NK-92 treated with Interleukin-12 subunit alpha and Interleukin-12 subunit beta, amount 100 ng/mL, for 24 hours (cell line): ENCODE measurements at places on chromosomes 3 and 15.
A peak's percentile ranks its signal among the peaks of the same experiment; 100 is the strongest.

GRCh38 chr3:127483902-127484591 is 106.5 kb downstream of the TPRA1 start:
- DNase-seq: peak; percentile 12

GRCh38 chr3:151281671-151282324 is 3.5 kb upstream of the P2RY14 start:
- DNase-seq: no peak

GRCh38 chr3:1068985-1069384 is 23.8 kb upstream of the CNTN6 start:
- DNase-seq: no peak

- DNase-seq: no peak
Measured at GRCh38 chr3:39435006-39435748, 28.7 kb downstream of the RPSA start.

DNA sequence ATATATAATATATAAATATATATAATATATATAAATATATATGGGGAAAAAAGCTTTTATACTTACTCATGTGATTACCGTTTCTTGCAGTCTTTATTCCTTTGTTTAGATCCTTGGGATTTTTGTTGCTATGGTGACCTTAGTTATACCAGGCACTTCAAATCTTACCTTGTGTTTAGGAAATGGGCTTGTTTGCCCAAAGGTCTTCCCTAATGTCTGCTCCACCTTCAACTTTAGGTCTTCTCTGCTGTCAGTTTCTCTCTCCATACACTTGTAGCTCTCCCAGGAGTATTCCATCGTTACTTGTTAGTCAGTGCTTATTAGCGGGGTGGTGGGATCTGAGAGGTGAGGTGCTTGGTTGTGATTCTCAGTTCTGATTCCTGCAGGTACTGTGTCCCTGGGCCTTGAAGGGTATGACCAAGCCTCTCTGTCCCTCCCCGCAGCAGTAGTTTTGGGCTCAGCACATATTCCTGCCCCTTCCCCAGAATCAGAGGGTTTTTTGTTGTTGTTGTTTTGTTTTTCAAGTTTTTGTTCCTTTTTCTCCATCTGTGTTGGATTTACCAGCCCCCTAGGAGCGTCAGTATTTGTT is 9.6 kb upstream of the LAMP3 start:
- DNase-seq: no peak

- no peak for DNase-seq
Measured at GRCh38 chr15:40337597-40337996, 3.1 kb downstream of the CCDC9B start.

DNA sequence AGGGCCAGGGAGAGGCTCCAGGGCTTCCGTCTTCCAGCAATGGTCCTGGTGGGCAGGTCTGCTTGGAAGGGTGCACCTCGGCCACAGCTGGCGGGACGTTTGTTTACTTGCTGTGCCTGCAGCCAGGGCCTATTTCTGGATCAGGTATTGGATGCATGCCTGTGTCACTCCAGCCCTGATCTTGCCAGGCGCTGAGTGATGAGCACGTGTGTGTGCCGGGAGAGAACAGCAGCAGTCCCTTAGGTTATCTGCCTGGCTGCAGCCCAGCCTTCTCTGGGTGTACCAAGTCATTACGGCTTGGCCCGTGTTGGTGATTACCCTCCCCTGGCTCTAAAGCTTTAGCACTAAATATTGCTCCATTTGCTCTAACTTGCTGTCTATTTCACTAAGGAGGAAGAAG is 14.9 kb downstream of the CCDC32 start:
- DNase-seq: no peak

DNA sequence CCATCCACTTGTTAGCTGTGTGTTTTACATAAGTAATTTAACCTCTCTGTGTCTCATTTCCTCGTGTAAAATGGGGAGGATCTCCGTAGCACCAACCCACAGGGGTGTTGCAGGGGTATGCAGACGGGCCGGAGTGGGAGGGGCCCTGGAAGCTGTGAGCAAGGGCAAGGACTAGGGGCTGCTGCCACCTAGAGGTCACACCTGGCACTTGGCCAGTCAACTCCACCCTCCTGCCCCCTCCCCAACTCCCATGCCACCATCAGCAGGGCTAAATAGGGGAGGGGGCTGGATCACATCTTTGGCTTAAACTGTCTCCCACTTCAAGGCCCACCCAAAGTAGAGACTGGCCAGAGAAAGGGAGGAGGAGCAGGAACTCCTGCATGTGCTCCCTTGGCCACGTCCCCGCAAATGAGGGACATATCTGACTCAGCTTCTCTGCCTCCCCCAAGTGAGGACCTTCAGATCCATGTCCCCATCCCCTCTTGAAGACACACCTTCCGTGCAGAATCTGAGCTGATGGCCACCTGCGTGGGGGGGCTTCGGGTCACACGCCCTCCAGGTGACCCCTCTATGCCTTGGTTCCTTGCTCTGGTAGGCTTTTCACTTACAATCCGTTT is 2.6 kb downstream of the CCDC9B start:
- peak; percentile 66 for DNase-seq

DNA sequence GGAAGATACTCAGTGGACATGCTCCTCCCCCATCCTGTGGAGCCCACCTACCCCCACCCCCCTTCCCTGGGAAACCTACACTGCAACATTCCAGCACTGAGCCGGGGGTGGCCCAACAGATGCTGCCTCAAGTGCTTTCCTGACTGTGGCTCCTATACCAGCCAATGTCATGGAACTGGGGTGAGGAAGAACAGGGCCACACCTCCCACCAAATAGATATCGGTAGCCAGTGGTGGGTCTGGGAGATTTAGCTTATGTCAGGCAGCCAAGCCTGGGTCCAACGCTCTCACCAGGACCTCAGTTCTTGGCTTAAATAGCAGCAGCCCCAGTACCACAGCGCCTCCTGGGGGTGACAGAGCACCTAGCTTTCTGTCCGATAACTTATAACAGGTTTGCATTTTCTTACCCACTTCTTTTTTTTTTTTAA is 30.3 kb downstream of the CDC25A start:
- DNase-seq: no peak

- DNase-seq: peak; percentile 76
Measured at GRCh38 chr15:100338971-100339444, 2.8 kb downstream of the ADAMTS17 start.

DNA sequence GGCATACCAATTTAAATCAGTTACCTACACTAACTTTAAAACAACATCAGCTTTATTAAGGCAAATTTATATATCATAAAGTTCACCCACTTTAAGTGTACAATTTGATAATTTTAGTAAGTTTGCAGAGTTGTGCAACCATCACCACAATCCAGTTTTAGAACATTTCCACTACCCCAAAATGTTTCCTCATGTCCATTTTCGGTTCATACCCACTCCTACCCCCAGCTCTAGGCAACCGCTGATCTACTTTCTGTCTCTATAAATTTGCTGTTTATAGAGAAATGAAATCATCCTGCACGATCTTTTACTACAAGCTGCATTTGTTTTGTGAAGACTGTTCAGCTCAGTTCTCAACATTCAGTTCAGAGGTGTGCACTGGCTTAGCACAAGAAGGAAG is 31.5 kb upstream of the FAM81A start:
- no peak for DNase-seq

- peak; percentile 67 for DNase-seq
Measured at GRCh38 chr3:40971191-40972168, 227.8 kb upstream of the CTNNB1 start.

DNA sequence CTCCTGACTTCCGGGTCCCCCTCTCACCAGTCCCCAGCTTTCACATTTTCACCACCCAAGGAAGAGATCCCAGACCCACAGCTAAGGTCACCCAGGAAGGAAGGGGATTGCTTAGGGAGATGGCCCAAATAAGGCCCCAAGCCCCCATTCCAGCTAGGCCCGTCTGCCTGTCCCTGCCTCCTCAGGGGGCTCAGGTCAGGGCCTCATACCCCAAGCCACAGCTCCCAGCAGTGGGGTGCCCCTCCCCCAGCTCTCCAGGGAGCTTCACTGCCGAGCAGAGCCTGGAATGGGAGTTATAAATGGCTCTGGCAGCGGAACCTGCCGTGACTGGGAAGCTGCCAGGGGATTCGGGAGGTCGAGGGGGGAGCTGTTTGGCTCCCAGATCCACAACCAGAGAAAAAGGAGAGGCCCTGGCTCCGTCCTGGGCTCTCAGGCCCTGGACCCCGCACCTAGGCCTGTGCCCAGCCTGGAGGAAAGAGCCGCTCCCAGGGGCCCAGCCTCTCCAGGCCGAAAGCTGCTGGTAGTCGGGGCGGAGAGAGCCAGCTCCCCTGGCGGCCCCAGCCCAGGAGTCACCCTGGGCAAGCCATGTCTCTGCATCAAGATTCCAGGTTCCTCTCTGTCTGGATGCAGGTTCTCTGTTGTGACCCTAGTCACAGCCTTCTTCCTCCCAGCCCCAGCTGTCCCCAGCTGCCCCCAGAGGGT is 550 bp downstream of the CCDC9B start:
- no peak for DNase-seq

GRCh38 chr3:107218864-107219269 is 158.4 kb upstream of the CCDC54 start:
- DNase-seq: no peak

- DNase-seq: no peak
Measured at GRCh38 chr15:52787123-52787503, 3.0 kb downstream of the ONECUT1 start.

DNA sequence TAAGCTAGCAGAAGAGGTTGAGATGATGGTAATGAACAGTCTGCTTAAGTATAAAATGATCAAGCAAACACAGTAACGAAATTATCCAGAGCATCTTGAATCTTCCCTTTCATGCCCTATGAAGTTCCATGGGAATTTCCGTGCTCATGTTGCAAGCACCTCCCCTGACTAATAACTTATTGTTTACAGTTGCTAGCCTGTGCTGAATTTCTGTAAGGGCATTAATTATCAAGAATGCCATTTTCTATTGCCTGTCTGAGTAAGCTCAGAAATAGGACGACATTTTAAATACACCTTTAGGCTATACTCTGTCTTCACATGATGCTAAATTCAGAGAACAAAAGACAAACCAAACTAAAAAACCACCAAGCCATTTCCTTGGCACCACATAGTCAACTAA is 257.5 kb upstream of the LRTM1 start:
- DNase-seq: no peak

DNA sequence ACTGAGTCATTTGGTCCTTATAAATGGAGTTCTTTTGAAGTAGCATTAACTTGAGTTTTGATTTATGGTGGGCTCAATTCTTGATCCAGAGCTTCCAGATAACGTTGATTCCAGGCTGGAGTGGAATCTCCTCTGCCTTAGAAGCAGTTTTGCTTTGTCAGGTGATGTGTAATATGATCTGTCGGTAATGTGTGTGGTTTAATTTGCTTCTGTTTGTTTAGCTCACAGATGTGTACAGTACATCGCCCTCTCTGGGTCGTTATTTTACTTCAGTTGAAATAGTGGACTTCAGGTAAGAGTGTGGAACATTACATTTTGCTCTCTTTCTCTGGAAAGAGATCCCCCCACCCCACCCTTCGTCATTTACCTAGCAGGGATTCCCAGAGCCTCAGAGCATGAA is 23.1 kb downstream of the C3orf52 start:
- DNase-seq: no peak

GRCh38 chr3:129626744-129627349 is 20.4 kb upstream of the PLXND1 start:
- peak; percentile 63 for DNase-seq

GRCh38 chr3:198019115-198019514 is 59.1 kb downstream of the LMLN start:
- no peak for DNase-seq

DNA sequence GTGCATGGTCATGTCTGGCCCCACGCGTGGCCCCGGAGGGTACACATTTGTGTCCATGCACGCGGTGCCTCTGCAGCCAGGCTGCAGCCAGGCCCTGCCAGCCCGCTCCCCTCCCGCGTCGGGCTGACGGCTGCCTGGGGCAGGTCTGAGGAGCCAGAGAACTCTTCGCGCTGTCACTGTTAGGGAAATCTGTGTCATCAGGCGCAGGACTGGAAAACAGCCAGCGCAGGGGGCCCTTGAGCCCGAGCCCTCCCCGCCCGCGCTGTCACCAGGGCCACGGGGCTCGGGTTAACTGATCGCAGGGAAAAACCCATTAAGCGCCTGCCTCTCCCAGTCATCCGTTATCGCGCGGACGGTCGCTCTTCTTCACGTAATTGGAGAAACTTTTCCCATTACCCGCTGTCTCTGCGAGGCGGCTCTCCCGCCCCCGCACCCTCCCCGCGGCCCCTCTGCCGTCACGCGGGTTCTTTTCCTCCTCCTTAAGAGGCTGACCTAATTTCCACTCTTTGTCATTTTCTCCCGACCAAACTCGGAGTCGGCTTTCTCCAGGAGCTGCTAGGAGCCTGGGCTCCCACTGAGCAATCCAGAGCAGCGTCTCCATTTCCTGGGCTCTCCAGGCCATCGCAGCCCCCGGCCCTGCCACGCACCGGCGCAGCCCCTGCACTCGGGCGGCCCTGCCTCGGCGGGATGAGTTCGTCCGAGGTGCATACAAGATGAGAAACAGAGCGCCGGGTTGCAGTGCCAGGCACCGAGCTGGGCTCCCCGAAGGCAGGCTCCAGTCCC is 57.5 kb upstream of the PRR23E start:
- no peak for DNase-seq

- no peak for DNase-seq
Measured at GRCh38 chr3:71271596-71271995, 311.9 kb downstream of the FOXP1 start.

DNA sequence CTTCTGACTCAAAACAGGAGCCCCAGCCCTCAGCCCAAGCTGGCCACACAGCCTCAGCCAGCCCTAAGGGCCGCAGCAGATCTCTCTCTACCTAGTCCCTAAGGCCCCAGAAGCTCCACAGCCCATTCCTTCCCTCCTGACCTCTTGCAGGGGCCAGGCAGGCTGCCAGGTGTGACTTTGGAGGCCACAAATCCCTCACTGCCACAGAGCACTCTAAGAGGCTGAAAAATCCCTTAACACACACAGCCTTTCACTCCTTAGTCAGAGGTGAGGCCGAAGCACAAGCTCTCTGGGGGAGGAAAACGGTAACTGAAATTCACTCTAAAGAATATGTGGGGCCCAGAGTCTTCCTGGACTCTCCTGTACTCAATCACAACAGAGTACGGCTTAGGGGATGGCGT is 23.3 kb downstream of the LRRC2 start:
- no peak for DNase-seq

DNA sequence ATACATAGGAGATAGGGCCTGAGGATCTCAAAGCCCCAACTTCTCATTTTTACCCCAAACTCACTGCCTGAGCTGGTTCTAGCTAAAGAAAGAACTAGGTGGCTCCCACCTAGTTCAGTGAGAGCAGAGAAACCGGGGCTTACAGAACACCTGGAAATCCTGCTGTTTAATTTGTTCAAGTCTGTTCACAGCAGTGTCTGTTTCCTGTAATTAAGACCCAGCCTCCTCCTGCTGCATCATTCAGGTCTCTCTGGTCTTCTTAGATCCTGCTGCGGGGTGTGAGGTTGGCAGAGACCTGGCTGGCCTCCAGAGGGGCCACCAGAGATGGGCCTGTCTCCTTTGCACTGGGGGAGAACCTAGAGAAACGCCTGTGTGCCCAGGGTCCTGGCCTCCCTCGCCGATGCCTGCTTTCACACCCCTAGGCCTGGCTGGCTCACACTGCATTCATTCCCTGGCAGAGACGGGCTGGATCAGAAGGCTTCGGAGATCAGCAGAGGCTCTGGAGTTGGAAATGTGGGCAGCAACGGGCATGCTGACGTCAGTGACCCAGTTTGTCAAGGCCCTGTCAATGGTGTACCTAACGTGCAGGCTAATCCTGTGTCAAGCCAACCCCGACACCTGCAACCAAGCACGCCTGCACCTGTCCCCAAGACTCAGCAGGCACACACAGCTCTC is 4.9 kb upstream of the CHRNA3 start:
- DNase-seq: no peak
